A549 treated with DMSO at 1 μM for 4 hours (cell line): ENCODE measurements at places on chromosomes 6 and 20. TPM values are rescaled to one million over a fixed set of nuclear protein-coding genes. Genes with fewer than 3 reads are reported as not detected.

Gene SRMS
- 0.06 TPM in 1 of 5 replicates, not detected in the others for total RNA-seq

Gene OR12D3
- not detected in 5 replicates for total RNA-seq

Gene RNF144B
- 0.24 to 0.88 TPM (median 0.52 TPM) in 5 replicates for total RNA-seq

Gene OOEP
- not detected in 5 replicates for total RNA-seq

Gene FAM217A
- not detected in 5 replicates for total RNA-seq
